Endothelial cell of coronary artery (primary cell): ENCODE measurements at places on chromosomes 13 and 19. TPM values are rescaled to one million over a fixed set of nuclear protein-coding genes. Genes with fewer than 3 reads are reported as not detected.

The RASA3 gene
- total RNA-seq: 32.1 and 47.1 TPM in 2 replicates

The NCAN gene
- total RNA-seq: not detected in 2 replicates

The SIAH3 gene
- under 0.01 TPM in 1 of 2 replicates, not detected in the other for total RNA-seq

The CTU1 gene
- 5.8 and 7.3 TPM in 2 replicates for total RNA-seq

The BEST2 gene
- not detected in 2 replicates for total RNA-seq

The MAST1 gene
- 0.09 and 0.36 TPM in 2 replicates for total RNA-seq

The ZNF813 gene
- 3.4 and 4.0 TPM in 2 replicates for total RNA-seq

The CALR3 gene
- total RNA-seq: not detected in 2 replicates

The AP2S1 gene
- total RNA-seq: 168 and 246 TPM in 2 replicates

The SPPL2B gene
- total RNA-seq: 21.5 and 38.0 TPM in 2 replicates

The CCDC106 gene
- 6.1 and 6.6 TPM in 2 replicates for total RNA-seq

The ZNF536 gene
- total RNA-seq: not detected in 2 replicates

The TMEM150B gene
- total RNA-seq: not detected in 2 replicates

The SIGLEC11 gene
- 0.09 TPM in 1 of 2 replicates, not detected in the other for total RNA-seq

The PEAK3 gene
- total RNA-seq: not detected in 2 replicates

The PSG2 gene
- total RNA-seq: not detected in 2 replicates

The ZNF582 gene
- 1.6 and 2.3 TPM in 2 replicates for total RNA-seq
